Regular cardiac myocyte (primary cell): ENCODE measurements at places on chromosomes 12 and 14. TPM values are rescaled to one million over a fixed set of nuclear protein-coding genes. Genes with fewer than 3 reads are reported as not detected.

ADAMTS20 gene
- total RNA-seq, result not detected in 2 replicates

CIDEB gene
- total RNA-seq, result 1.5 and 1.7 TPM in 2 replicates

AQP2 gene
- not detected in 2 replicates for total RNA-seq

RPGRIP1 gene
- total RNA-seq, result not detected in 2 replicates

CDH24 gene
- total RNA-seq, result 6.2 and 10.2 TPM in 2 replicates

CARMIL3 gene
- not detected in 2 replicates for total RNA-seq

GRIP1 gene
- under 0.01 and 0.96 TPM in 2 replicates for total RNA-seq

TDRD9 gene
- 0.58 and 2.5 TPM in 2 replicates for total RNA-seq

PYGL gene
- 93.7 and 110 TPM in 2 replicates for total RNA-seq

SCAF11 gene
- total RNA-seq, result 49.3 and 64.2 TPM in 2 replicates
